Esophagus squamous epithelium (tissue), 5 donors: ENCODE measurements at places on chromosomes 11 and 22. TPM values are rescaled to one million over a fixed set of nuclear protein-coding genes. Genes with fewer than 3 reads are reported as not detected.

DNA sequence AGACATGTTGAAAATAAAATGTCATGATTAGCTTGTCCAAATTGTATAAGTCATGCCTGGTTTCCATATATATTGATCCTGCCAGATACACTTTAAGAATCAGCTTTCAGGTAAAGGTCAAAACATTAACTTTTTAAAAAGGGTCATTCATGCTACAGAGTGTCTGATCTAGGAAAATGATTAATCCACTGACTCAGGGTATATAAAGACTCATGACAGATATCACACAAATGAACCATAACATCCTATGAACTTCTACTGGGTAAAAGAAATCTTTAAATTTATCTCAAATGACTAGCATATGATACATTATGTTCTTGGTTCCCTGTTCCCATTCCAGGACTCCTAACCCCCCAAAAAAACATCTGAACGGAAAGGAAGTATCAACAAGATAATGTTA, 11.7 kb downstream of the MRTFA start:
- peaks cover 46% of the 10 kb centered on the region for H3K4me1 ChIP-seq
- DNase-seq: no peak
- no peak overlapping the region for H3K4me3 ChIP-seq

DNA sequence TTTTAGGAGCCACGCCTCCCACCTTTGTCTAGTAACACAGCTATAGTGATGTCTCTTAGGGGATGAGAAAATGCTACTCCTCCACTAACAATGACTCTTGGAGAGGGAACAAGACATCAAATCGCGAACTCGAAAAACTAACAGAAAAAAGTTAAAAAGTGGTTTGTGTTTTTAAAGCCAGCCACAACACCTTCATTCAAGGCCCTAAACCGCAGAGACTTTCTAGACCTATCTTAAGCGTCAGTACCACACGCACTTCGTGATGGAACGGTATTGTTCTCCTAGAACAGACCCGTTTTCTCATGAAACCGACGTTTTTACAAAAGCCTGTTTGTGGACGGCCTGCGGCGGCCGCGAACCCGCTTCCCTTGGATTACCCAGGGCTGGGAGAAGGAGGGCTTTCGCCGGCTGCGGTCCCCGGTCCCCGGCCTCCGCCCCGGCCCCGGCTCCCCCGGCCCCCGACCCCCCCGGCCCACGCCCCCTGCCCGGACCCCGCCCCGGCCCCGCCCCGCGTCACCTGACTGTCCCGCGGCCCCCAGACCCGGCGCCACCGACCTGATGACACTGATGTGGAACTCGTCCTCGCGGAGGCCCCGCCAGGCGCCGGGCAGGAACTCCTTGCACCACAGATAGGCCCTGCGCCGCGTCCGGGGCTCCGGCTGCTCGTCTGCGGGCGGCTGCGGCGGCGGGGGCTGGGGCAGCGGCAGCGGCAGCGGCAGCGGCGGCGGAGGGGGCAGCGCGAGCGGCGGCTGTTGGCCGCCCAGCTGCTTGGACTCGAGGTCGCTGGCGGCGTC, 718 bp downstream of the CHKA start:
- peak overlapping the region; percentile 90 for H3K27ac ChIP-seq
- no peaks in the 10 kb centered on the region for H3K27me3 ChIP-seq
- DNase-seq: no peak

CHEK1 gene
- total RNA-seq: 21.7 TPM

- no peak for DNase-seq
- no peak overlapping the region for H3K27ac ChIP-seq
- no peaks in the 10 kb centered on the region for H3K27me3 ChIP-seq
These were observed 5.5 kb downstream of the TCIRG1 start for GRCh38 chr11:68044145-68044813.

GRCh38 chr11:69245491-69246345, 48.2 kb upstream of the MYEOV start:
- no peak overlapping the region for H3K4me3 ChIP-seq
- no peaks in the 10 kb centered on the region for H3K36me3 ChIP-seq
- no peak for DNase-seq

GRCh38 chr11:120122924-120123683, 14.8 kb downstream of the TRIM29 start:
- no peak for DNase-seq
- peak overlapping the region; percentile 94 for H3K27ac ChIP-seq
- H3K4me3 ChIP-seq: peak overlapping the region; percentile 16
- peaks cover 67% of the 10 kb centered on the region for H3K36me3 ChIP-seq
- H3K4me1 ChIP-seq: peaks cover 39% of the 10 kb centered on the region

DNA sequence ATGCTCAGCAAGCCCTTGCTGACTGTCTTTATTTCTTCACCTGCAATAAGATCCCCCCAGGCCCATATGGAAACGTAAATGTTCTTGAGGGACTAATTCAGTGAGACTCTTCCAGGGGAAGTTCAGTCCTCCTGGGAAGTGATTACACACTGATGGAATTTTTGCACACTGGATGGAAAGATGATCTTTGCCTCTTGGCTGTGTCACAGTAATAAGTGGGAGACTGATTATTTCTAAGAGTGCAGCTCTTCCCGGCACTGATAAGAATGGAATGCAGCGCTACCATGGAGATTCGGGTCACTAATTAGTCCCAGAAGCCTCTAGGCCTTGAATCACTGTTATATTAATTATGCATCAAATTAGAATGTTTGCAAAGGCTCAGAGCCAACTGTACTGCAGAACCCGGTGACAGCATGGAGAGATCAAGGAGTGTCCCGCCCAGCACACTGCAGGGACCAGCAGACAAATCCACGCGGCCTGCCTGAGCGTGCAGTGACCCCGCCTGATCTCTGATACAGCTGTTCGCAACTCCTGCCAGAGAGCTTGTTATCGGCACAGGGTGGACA, 178.3 kb downstream of the SNX19 start:
- H3K4me3 ChIP-seq: no peak overlapping the region
- H3K36me3 ChIP-seq: no peaks in the 10 kb centered on the region
- H3K4me1 ChIP-seq: no peaks in the 10 kb centered on the region
- H3K27me3 ChIP-seq: no peaks in the 10 kb centered on the region
- no peak for DNase-seq

DNA sequence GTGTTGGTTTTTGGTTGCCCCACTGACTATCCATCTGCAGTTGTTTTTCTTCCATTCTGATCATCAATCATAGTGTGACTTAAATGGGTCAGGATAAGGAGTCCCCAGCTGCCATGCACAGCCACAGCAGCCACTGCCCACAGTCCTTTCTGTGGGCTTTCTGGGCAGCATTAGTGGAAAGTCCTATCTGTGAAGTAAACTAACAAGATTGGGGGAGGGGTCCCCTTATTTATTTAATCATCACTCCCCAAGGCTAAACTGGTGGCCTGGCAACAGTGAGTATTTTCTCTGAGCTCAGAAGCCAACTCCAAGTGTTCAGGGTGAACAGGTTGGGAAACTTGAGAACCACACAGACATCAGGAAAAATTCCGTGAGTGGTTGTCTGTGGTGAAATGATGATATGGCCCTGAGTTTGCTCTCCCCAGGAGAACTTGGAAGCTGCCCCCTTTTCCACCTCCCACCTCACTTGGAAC, 145.0 kb downstream of the CCDC34 start:
- H3K36me3 ChIP-seq: no peaks in the 10 kb centered on the region
- H3K27me3 ChIP-seq: no peaks in the 10 kb centered on the region
- DNase-seq: no peak
- H3K27ac ChIP-seq: no peak overlapping the region
- H3K4me1 ChIP-seq: peaks cover 14% of the 10 kb centered on the region
- H3K4me3 ChIP-seq: no peak overlapping the region

DNA sequence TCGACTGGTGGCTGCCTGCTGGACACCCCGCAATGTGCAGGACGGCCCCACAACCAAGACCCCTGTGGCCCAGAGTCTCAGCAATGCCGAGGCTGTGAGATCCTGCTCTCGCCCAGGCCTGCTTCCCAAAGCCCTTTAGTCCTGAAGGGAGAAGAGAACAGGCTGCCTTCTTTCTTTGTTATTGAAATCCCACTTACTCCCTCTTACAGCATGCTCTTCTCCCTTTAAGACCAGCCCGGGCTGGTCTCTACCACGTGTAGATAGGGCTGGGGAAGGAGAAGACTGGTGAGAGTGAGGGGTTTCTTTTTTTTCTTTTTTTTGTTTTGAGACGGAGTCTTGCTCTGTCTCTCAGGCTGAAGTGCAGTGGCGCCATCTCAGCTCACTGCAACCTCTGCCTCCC, 21.3 kb downstream of the TMEM45B start:
- no peaks in the 10 kb centered on the region for H3K4me1 ChIP-seq
- no peak for DNase-seq
- no peaks in the 10 kb centered on the region for H3K36me3 ChIP-seq
- no peaks in the 10 kb centered on the region for H3K27me3 ChIP-seq
- H3K27ac ChIP-seq: peak overlapping the region; percentile 39
- H3K4me3 ChIP-seq: no peak overlapping the region

- no peaks in the 10 kb centered on the region for H3K27me3 ChIP-seq
- H3K4me1 ChIP-seq: no peaks in the 10 kb centered on the region
- no peak for DNase-seq
These were observed 943.9 kb downstream of the OPCML start for GRCh38 chr11:132588366-132588765.

PHF5A gene
- total RNA-seq: 47.3 TPM

DNA sequence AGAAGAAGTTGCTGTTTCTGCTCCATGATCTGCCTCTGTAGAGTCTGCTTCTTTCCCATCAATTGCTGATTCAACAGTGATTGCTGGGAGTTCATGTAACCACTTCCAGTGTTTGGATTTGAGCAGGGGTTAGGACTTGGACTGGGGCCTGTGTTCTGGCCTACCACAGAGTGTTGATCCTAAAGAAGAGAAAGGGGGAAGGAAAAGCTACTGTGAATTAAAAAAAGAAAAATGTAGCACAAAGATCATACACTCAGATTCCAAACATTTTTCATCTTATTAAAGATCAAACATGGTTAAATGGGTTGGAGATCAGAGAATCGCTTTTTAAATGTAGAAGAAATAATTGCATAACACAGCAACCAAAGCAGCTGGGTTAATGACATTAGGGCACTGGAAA, 67.6 kb upstream of the MTMR2 start:
- H3K4me3 ChIP-seq: no peak overlapping the region
- H3K4me1 ChIP-seq: no peaks in the 10 kb centered on the region
- no peaks in the 10 kb centered on the region for H3K36me3 ChIP-seq
- no peak for DNase-seq
- H3K27ac ChIP-seq: no peak overlapping the region
- no peaks in the 10 kb centered on the region for H3K27me3 ChIP-seq

MOV10L1 gene
- 0.13 TPM for total RNA-seq

IGLL5 gene
- total RNA-seq: 5.0 TPM

SLC5A12 gene
- total RNA-seq: not detected

TMEM109 gene
- total RNA-seq: 66.7 TPM

DNA sequence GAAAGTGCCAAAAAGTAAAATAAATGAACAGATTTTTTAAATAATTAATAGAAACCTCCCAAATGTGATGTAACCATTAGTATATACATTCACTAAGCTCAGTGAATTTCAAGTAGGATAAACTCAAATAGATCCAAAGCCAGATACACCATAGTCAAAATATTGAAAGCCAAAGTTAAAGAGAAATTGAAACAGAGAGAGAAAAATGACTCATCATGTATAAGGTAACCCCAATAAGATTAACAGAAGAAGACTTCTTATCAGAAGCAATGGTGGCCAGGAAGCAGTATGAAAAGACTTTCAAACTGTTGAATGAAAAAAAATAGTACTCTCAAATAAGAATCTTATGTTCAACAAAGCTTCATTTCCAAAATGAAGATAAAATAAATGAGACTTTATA, 70.5 kb downstream of the LUZP2 start:
- no peaks in the 10 kb centered on the region for H3K27me3 ChIP-seq
- H3K4me1 ChIP-seq: no peaks in the 10 kb centered on the region
- no peak for DNase-seq
- no peak overlapping the region for H3K4me3 ChIP-seq
- no peak overlapping the region for H3K27ac ChIP-seq

DNA sequence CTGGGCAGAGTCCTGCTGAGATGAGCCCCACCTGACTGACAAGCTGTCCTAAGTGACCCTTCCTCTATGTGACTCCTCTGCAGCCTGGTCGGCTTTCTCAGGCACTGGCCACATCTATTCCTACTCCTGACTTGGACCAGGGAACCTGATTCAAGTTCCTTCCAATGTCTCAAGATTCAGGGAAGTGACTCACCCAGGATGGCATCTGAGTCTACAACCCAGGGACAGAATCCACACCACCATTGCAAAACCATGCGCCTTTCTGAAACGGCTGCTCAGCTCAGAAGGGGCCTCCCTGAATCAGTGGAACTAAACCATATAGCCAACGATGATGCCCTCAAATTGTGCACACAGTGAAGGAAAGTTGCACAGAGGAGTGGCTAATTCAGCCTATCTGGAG, 63.9 kb upstream of the CSNK2A3 start:
- H3K27ac ChIP-seq: no peak overlapping the region
- peaks cover 4% of the 10 kb centered on the region for H3K4me1 ChIP-seq
- no peaks in the 10 kb centered on the region for H3K27me3 ChIP-seq
- no peaks in the 10 kb centered on the region for H3K36me3 ChIP-seq
- H3K4me3 ChIP-seq: no peak overlapping the region

- H3K27ac ChIP-seq: no peak overlapping the region
- no peak for DNase-seq
- peaks cover 39% of the 10 kb centered on the region for H3K4me1 ChIP-seq
- H3K4me3 ChIP-seq: no peak overlapping the region
These were observed 42.0 kb upstream of the FIBIN start for GRCh38 chr11:26951809-26952515.

DNA sequence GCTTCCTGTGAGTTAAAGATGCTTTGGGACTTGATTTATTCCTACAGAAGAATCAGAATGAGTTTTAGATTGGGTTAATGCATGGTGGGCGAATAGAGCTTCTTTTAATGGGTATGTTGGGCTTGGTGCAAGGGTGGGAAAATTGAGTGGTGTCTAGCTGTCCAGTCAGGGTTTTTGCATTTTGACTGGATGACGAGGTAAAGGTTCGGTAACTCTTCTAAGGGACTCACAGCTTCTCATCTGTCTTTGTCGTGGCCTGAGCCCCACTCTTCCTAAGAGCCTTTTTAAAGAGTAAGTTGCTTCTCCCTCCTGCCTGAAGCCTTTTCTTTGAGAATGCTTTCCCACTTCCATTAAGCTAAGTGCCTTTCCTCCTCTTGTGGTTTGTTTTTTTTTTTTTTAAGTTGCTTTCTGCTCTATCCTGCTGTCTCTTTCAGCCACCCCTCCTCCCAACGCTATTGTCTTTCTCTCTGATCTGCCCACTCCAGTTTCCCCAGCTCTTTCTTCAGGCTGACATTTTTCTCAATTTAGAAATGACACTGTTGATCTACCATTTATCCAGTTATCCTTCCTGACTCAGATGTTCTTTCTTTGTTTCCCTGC, 1.1 kb downstream of the DPF2 start:
- DNase-seq: no peak
- H3K36me3 ChIP-seq: peaks cover 27% of the 10 kb centered on the region
- H3K27ac ChIP-seq: peak overlapping the region; percentile 92
- peaks cover 16% of the 10 kb centered on the region for H3K4me1 ChIP-seq
- H3K4me3 ChIP-seq: peak overlapping the region; percentile 79

DNA sequence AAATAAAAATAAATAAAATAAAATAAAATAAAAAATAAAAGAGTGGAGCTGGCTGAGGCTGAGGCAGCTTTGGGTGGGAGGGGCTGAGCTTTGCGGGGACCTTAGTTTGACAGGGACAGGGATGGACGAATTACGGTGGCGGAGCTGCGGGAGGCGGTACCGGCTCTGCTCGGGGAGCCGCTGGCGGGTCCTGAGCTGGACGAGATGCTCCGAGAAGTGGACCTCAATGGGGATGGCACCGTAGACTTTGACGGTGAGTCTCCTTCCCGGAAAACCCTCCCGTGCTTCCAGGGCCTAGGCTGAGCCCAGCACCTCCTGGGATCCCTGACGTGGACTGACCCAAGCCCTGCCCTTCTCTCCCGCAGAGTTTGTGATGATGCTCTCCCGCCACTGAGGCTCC, 3.1 kb downstream of the CABP4 start:
- H3K4me1 ChIP-seq: no peaks in the 10 kb centered on the region
- DNase-seq: no peak
- no peak overlapping the region for H3K4me3 ChIP-seq
- no peaks in the 10 kb centered on the region for H3K27me3 ChIP-seq
- no peaks in the 10 kb centered on the region for H3K36me3 ChIP-seq
- no peak overlapping the region for H3K27ac ChIP-seq
